OCI-LY7 (cell line): ENCODE measurements at places on chromosomes 6 and 20.

- DNase-seq, result no peak
These were observed 179.6 kb downstream of the TTLL2 start for GRCh38 chr6:167504385-167504961.

DNA sequence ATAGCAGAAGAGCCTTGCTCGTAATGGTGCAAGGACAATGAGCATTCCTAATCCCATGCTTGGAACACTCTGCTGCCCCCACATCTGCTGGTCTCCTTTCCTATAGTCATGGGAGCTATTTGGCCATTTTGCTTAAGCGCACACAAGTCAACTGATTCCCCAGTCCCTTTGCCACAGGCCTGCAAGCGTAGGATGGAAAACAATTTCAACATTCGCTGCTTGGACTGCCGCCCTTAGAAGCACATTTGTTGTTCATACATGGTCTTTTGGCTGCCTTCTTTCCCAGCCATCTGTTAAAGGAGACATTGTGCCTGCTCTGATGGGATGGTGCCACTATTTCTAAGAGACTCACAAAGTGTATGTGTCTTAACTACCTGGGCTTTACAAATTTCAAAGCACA is 96.9 kb downstream of the RFX6 start:
- no peak for DNase-seq

GRCh38 chr20:5829241-5829809 is 79.1 kb downstream of the SHLD1 start:
- no peak for DNase-seq

GRCh38 chr6:11618533-11618932 is 81.0 kb downstream of the TMEM170B start:
- peak; percentile 3 for DNase-seq

- no peak for DNase-seq
These were observed 164.2 kb downstream of the DTNBP1 start for GRCh38 chr6:15498640-15499039.

GRCh38 chr6:46505693-46506512 is 14.7 kb upstream of the RCAN2 start:
- no peak for DNase-seq

DNA sequence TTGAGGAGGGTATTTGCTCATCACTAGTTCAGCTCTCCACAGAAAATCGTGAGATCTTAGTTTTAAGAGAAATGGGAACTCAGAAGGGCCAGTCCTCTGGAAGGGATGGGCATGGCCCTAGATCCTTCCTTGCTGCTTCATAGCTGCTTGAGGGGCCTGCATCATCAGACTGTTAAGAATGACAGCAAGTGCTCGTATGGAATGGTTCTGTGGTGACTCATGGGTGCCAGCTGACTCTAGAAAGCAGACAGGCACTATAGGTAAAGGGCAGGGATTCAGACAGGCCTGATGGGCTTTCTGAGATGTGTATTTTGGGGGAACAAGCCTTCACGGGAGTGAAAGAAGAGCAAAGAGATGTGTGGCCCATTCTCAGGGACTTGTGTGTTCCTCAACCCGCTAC is 90.8 kb downstream of the MYLK4 start:
- DNase-seq, result no peak
